GM23338 (cell line): ENCODE measurements at places on chromosomes 13 and 19.

DNA sequence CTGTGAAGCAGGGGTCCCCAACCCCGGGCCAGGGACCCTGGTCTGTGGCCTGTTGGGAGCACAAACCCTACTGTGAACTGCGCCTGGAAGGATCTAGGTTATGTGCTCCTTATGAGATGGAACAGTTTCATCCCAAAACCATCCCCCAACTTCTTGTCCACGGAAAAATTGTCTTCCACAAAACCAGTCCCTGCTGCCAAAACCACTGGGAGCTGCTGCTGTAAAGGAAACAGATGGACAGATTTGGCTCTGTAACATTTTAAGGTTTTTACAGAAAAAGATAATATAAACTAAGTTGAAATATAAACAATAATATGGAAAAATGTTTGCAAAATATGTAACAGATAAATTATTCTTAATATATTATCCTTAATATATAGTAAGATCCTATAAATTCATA lies 73.7 kb downstream of the COG6 start:
- DNase-seq, result no peak

DNA sequence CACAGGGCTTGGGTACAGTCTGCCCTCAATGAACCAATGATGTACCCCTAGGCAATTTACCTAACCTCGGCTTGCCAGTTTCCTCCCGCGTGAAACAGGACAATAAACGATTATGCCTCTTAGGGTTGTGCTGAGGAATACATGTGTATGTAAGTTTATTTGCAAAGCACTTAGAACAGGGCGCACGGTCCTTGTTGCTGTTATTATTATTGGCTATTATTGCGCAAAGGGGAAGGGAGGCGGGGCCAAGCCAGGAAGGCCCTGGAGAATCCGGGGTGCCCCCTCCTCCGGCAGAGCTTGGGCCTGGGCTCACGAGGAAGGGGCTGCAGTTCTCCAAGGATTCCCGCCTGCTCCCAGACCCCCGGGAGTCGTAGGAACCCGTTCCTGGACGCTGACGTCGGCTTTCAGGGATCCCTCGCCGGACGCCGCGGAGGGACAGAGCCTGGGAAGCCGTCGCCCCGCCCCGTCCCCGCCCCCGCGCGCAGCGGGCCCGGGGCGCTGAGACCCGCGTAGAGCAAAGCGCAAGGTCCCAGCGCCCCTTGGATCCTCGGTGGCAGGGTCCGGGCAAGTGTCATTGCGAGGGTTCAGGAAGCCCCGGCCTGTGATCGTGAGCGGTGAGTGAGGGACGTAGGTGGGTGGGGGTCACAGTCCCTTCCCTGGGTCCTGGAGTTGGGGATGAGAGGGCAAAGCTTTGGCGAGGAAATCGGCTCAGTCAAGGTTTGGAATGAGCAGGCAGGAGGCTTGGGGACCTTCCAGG lies at the start of gene TMEM91:
Gene TMEM91, plus strand, starts transcription at position 293 of the 757 bp plus-strand sequence. CDS start 1,777 bp downstream, outside the sequence.
- DNase-seq, result peak; percentile 82

- DNase-seq, result no peak
Measured at GRCh38 chr13:22061806-22062391, 391.0 kb downstream of the FGF9 start.

- no peak for DNase-seq
Measured at GRCh38 chr19:19661675-19662251, 1.7 kb downstream of the ATP13A1 start.

DNA sequence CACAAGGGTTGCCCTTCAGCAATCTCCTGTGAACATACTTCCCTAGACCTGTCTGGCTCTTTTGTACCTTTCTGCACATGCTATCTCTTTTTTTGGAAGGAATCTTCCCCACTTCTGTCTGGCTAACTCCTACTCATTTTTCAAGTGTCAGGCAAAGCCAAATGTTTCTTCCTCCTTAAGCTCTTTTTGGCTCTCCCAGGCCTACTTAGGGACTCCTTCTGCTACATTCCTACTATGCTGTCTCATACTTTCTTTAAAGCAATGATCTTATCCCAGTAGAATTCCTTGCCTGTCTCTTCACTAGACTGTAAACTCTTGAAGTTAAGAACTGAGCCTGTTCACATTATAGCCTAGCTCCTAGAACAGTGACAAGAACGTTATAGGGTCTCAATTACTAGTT lies 114.9 kb upstream of the WASF3 start:
- no peak for DNase-seq

- DNase-seq, result peak; percentile 98
Measured at GRCh38 chr19:45913874-45914830, at the start of gene NANOS2. NANOS2 (minus strand) TSS chr19:45914778; CDS start chr19:45914693, 85 bp downstream.

DNA sequence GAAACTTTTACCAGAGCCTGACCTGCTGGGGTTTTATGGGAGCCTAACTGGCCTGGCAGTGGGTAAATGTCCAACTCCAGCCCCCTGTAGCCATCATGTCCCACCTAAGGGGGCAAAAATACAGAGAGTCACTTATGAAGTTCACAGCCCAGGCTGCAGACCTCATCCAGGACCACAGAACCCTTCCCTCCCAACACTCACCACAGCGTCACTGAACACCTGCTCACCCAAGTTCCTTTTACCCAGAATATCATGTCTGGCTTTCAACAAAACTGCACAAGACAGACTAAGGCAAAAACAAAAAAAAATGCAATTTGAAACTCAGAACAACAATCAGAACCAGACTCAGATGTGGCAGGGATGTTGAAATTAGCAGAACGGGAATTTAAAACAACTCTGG lies 6.4 kb downstream of the CEACAM3 start:
- no peak for DNase-seq

- no peak for DNase-seq
Measured at GRCh38 chr19:48364598-48365348, 606 bp downstream of the SYNGR4 start.

DNA sequence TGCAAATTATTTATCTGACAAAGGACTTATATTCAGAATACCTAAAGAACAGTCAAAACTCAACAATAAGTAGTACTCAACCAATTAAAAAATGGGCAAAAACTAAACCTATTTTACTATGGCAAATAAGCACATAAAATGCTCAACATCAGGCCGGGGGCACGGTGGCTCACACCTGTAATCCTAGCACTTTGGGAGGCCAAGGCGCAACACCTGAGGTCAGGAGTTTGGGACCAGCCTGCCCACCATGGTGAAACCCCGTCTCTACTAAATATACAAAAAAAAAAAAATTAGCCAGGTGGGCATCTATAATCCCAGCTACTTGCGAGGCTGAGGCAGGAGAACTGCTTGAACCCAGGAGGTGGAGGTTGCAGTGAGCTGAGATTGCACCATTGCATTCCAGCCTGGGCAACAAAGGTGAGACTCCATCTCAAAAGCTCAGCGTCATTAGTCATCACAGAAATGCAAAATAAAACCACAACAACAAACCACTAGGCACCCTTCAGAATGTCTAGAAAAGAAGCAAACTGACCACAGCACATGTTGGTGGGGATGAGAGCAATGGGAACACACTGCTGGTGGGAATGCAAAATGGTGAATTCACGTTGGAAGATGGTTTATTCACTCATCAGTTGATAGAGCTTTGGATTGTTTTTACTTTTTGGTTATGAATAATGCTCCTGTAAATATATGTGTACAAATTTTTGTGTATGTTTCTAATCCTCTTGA lies 180.6 kb upstream of the SOX1 start:
- no peak for DNase-seq

DNA sequence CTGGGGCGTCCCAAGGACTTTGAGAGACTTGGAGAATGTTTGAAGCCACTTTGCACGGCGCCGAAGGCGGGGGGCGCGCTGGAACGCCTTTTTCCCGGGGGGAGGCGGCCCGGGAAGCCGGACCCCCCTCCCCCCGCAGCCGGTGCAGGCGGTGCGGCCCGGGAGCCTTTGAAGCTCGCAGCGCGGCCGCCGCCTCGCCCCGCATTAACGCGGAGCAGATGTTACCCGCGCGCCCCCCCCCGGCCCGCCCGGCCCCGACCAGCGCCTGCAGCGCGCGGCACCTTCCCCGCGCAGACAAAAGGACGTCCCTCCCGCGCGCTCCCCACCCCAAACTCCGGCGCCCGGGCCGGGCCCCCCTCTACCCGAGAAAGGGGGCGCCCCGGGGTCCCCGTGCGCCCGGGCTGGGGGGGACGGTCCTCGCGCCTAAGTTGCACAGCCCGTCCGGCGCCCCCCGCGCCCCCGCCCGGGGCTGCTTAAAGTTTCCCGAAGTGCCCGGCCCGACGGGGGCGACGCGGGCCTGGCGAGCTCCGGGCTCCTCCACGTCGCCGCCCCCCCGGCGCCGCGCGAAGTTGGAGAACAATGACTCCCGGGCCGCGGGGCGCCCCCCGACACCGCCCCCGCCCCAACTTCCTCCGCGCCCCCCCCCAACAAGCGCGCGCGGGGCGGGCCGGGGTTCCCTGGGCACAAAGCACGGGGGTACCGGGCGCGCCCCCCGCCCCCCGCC lies 685 bp downstream of the TCF3 start:
- peak; percentile 58 for DNase-seq

DNA sequence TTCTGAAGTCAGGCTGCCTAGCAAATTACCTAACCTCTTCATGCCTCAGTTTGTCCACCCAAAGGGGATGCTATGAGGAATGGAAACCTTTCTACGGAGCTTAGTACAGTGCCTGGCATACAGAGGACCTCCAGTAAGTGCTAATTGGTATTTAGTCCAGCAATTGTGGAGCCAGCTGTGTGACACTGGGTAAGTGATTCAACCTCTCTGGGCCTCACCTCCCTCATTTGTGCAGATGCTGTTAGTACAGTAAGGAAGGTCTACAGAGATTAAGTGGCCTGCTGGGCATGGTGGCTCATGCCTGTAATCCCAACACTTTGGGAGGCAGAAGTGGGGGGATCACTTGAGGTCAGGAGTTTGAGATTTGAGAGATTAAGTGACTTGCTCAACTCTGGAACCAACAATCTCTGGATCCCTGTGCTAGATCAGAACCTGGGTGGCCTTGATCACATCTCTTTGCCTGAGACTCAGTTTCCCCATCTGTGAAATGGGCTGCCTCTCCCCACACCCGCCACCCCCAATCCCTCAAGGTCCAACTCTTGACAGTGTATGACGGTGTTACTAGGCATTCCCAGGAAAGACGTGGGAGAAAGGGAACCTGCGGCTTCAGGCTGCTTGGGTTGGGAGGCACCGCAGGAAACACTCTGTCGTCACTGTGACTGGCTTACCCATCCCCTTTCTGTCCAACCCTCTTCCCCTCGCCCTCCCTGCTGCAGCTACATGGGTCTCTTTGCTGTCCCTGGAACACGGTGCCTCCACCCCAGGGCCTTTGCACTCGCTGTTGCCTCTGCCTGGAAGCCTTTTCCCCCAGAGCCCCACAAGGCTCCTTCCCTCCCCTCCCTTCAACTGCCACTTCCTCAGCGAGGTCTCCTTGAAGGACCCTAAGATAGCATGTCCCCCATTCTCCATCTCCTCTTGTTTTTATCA lies 18.3 kb downstream of the PRKD2 start:
- no peak for DNase-seq

DNA sequence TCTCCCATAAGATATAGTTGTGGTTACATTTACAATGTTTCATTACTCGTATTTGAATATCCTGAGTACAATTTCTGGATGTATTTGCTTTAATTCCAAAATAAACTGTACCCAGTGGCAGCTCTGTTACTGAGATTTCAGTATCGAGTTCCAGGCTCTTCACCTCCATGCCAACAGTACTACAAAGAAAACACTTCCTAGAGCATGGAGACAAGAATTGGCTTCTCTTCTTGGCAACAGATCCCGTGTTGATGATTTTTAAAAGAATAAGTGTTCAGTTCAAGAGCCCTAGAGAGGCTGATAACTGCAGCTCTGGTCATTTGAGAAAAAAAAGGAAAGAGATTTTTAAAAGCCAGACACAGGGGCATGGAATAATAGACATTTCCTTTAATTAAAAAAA lies 302.8 kb downstream of the EFNB2 start:
- peak; percentile 15 for DNase-seq

DNA sequence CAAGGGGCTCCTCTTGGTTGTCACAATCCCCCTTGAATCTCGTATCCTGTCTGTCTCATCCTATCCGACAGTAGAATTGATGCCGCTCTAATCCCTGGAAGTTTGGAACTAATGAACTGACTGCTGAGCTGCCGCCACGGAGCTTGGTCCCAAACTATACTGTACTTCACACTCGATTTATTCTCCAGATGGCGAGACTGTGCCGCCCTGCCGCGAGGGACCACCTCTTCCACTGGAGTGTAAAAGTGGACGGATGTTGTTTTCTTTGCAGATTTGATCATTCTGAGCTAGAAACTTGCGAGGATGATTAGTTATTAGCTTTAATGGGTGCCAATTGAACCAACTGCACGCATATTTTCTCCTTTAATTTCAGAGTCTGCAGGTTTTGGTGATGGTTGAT lies 117.2 kb downstream of the ZIC5 start:
- DNase-seq, result no peak

- DNase-seq, result no peak
Measured at GRCh38 chr13:95245071-95245470, 56.2 kb downstream of the ABCC4 start.

DNA sequence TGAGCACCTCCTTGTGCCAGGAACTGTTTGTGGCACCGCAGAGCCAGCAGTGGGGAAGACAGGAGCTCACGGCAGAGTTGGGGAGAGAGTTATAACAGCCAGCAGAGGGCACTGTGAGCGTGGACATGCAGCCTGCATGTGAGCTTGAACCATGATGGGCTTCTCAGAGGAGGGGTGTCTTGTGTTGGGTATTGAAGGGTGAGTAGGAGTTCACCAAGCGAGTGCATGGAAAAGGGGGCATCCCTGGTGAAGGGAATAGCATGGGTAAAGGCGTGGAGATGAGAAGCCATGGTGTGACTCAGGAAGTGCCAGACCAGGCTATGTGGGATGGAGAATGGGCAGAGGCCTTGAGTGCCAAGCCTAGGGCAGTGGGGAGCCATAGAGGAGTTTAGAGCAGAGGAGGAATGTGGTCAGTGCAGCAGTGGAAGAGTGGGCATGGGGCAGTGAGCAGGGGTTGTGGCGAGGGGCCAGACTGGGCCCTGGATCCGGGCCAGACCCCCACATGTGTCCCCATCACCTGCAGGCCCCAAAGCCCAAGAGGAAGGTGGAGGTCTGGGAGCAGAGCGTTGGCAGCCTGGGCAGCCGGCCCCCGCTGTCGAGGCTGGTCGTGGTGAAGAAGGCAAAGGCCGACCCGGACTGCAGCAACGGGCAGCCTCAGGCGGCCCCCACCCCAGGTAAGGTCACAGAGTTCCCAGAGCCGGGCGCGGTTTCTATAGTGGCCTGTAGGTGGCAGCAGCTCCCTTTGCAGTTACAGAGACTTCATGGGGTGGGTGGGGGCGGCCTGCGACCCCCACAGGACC lies 11.8 kb upstream of the SHD start:
- DNase-seq, result peak; percentile 93
